MM.1S (cell line): ENCODE measurements at places on chromosomes 1 and 21.

GRCh38 chr1:19846338-19846737 lies 31.3 kb upstream of the RNF186 start:
- H3K27me3 ChIP-seq, result no peaks in the 10 kb centered on the region
- H3K27ac ChIP-seq, result no peak overlapping the region
- no peaks in the 10 kb centered on the region for H3K4me1 ChIP-seq

DNA sequence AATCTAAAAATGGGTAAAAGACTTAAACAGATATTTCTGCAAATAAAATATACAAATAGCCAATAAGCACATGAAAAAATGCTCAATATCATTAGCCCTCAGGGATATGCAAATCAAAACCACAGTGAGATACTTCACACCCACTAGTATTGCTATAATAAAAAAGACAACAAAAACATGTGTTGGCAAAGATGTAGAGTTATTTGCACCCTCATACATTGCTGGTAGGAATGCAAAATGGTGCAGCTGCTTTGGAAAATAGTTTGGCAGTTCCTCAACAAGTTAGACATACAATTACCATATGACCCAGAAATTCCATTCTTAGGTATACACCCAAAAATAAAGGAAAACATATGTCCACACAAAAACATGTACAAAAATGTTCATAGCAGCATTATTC lies 30.2 kb downstream of the ZZZ3 start:
- no peak overlapping the region for H3K27ac ChIP-seq
- no peaks in the 10 kb centered on the region for H3K4me1 ChIP-seq
- H3K27me3 ChIP-seq, result no peaks in the 10 kb centered on the region

- DNase-seq, result no peak
- H3K4me3 ChIP-seq, result no peak overlapping the region
- H3K36me3 ChIP-seq, result no peaks in the 10 kb centered on the region
- H3K4me1 ChIP-seq, result no peaks in the 10 kb centered on the region
These were observed 4.7 kb downstream of the SLC9A1 start for GRCh38 chr1:27150183-27150582.

GRCh38 chr1:241355311-241356010 lies 1.5 kb downstream of the RGS7 start:
- no peak overlapping the region for H3K4me3 ChIP-seq
- no peak for DNase-seq
- H3K4me1 ChIP-seq, result no peaks in the 10 kb centered on the region
- H3K27ac ChIP-seq, result no peak overlapping the region
- H3K36me3 ChIP-seq, result no peaks in the 10 kb centered on the region

- no peak for DNase-seq
- no peak overlapping the region for H3K4me3 ChIP-seq
- no peaks in the 10 kb centered on the region for H3K27me3 ChIP-seq
- H3K36me3 ChIP-seq, result no peaks in the 10 kb centered on the region
These were observed 85.2 kb downstream of the UCHL5 start for GRCh38 chr1:192973988-192974387.

- no peak for DNase-seq
- H3K36me3 ChIP-seq, result no peaks in the 10 kb centered on the region
- H3K4me3 ChIP-seq, result no peak overlapping the region
- no peak overlapping the region for H3K27ac ChIP-seq
- H3K27me3 ChIP-seq, result no peaks in the 10 kb centered on the region
- no peaks in the 10 kb centered on the region for H3K4me1 ChIP-seq
These were observed 407.9 kb downstream of the ZP4 start for GRCh38 chr1:237482777-237483176.

GRCh38 chr1:218760601-218761570 lies 412.8 kb upstream of the LYPLAL1 start:
- DNase-seq, result no peak
- H3K36me3 ChIP-seq, result no peaks in the 10 kb centered on the region
- no peak overlapping the region for H3K4me3 ChIP-seq
- no peak overlapping the region for H3K27ac ChIP-seq

GRCh38 chr1:233253832-233254331 lies 41.6 kb downstream of the PCNX2 start:
- no peaks in the 10 kb centered on the region for H3K4me1 ChIP-seq
- no peak overlapping the region for H3K27ac ChIP-seq
- no peak for DNase-seq
- no peaks in the 10 kb centered on the region for H3K27me3 ChIP-seq
- no peak overlapping the region for H3K4me3 ChIP-seq
- no peaks in the 10 kb centered on the region for H3K36me3 ChIP-seq

GRCh38 chr1:164765557-164765956 lies 206.6 kb downstream of the PBX1 start:
- H3K27ac ChIP-seq, result no peak overlapping the region
- no peaks in the 10 kb centered on the region for H3K27me3 ChIP-seq
- DNase-seq, result no peak
- no peaks in the 10 kb centered on the region for H3K36me3 ChIP-seq
- H3K4me1 ChIP-seq, result peaks cover 33% of the 10 kb centered on the region
- H3K4me3 ChIP-seq, result no peak overlapping the region

DNA sequence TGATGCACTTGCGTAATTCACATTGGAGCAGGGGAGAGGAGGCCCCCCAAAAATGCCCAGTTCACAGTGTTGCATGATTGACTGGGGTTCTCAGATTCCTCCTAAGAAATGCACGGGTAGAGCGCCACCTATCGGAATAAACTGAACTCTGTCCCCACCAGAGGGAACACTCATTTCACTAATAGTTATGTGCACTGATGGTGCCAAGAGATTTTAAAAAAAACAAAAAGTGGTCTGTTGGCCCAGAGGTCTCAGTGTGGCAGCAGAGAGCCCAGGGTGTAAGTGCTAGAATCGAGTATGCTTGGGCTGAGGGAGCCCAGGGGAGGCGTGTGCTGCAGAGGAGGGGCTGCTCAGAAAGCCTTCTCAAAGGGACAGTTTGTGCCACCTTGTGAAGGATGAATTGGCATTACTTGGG lies 6.9 kb downstream of the PINK1 start:
- no peaks in the 10 kb centered on the region for H3K27me3 ChIP-seq
- H3K4me1 ChIP-seq, result no peaks in the 10 kb centered on the region
- no peak overlapping the region for H3K27ac ChIP-seq
- peak; percentile 60 for DNase-seq

DNA sequence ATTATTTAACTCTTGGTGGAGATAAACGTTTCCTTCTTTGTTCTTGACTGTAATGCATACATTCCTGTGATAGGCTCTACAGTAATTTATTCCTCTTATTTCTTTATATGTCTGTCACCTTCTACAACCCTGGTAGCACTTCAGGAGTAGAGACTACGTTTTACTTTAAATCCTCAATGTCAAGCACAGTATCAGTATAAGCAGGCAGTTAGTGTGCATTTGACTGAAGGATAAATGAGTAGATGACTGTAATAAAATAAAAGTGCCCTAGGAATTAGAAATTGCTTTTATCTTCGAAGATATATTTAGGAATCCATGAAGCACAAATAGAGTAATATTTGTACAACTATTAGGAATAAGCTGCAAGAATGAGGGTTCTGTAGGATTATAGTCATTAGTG lies 599.6 kb upstream of the PRMT6 start:
- no peaks in the 10 kb centered on the region for H3K27me3 ChIP-seq
- DNase-seq, result no peak

- no peaks in the 10 kb centered on the region for H3K27me3 ChIP-seq
- H3K27ac ChIP-seq, result peak overlapping the region; percentile 28; the same call in 1 of the 2 replicates
- H3K4me1 ChIP-seq, result 0 out of 2 replicates have a peak, but pooled peaks cover 7% of the 10 kb centered on the region
- no peaks in the 10 kb centered on the region for H3K36me3 ChIP-seq
- no peak for DNase-seq
These were observed 630 bp downstream of the MTF2 start for GRCh38 chr1:93079685-93080141.

DNA sequence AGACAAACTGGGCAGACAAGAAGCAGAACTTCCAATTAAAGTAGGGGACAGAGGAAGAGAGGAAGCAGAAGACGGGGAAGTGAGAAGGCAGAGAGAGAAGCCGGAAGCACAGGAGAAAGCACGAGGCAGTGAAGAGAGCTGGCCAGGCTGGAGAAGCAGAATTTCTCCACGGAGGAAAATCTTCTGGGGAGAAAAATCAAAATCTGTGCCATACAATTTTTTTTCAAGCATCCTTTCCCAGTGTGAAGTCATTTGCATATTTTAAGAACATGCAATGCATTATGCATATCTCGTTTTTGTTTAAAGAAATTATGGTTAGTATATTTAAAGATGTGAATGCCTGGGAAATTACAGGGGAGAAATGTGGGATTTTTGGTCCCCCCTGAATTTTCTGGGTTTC lies 7.3 kb upstream of the CAMK2N1 start:
- no peak overlapping the region for H3K4me3 ChIP-seq
- no peak overlapping the region for H3K27ac ChIP-seq
- DNase-seq, result no peak
- H3K4me1 ChIP-seq, result no peaks in the 10 kb centered on the region
- H3K27me3 ChIP-seq, result peaks cover 54% of the 10 kb centered on the region
- no peaks in the 10 kb centered on the region for H3K36me3 ChIP-seq

DNA sequence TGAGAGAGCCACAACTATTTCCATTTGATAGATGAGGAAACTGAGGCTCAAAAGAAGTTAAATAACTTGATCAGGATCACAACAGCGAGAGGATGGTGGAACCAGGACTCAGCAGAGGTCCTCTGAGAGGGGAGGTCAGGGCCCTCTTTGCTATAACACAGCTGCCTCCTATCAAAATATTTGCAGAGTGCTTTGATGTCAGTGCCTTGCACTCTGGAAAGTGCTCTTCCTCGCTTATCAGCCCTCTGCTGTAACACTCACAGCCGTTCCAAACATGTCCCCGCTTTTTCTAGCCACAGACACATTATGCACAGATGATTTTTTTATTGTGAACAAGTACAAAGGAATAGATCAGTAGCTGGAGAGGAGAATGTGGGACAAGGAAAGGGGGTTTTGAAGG lies 71.8 kb upstream of the ARHGAP29 start:
- DNase-seq, result no peak
- no peak overlapping the region for H3K27ac ChIP-seq
- no peaks in the 10 kb centered on the region for H3K27me3 ChIP-seq
- no peaks in the 10 kb centered on the region for H3K4me1 ChIP-seq
- no peak overlapping the region for H3K4me3 ChIP-seq

DNA sequence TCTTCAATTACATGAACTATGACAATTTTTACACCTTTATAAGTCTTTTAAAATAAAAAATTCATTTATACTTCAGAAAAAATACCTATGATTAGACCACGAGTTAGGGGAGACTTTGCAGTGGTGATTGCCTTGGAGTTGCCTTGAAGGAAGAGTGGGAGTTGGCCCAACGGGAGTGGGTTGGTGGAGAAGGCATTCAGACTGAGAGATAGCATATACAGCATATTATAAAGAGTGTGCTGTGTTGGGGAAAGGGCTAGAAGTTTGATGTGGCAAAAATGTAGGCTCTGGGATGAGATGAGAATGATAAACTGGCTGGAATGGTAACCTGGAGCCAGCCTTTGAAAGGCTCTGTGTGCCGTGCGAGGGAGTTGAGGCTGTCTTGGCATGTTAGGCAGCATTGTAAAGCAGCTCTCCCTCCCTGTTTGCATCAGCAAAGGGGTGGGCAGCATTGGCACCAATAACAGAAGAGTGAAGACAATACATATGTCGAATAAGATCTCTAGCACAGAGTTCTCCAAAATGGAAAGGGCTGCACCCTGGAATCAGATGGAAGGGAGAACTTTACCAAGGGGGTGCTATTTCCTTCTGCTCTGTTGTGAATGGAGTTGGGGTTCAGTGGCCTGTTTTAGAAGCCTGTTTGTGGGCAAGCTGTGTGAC lies 24.4 kb downstream of the MPZL1 start:
- no peaks in the 10 kb centered on the region for H3K4me1 ChIP-seq
- no peaks in the 10 kb centered on the region for H3K27me3 ChIP-seq
- H3K36me3 ChIP-seq, result no peaks in the 10 kb centered on the region

DNA sequence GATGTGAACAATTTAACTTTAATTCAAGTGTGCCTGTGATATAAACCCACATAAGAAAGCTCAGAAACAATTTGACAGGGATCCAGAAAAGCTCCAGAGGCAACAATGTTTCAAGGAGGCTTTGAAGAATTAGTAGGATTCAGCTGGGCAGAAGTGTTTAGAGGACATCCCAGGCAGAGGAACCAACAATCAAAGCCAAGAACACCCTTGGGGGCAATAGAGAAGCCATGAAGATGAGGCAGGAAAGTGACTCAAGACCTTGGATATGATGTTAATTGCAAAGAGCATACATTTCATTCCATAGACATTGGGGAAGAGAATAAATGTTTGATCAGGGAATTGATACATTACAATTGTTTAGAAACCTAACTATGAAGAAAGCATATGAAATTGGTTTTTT lies 280.3 kb downstream of the LTN1 start:
- no peaks in the 10 kb centered on the region for H3K27me3 ChIP-seq
- H3K4me3 ChIP-seq, result no peak overlapping the region
- H3K27ac ChIP-seq, result no peak overlapping the region
- no peak for DNase-seq
- H3K36me3 ChIP-seq, result no peaks in the 10 kb centered on the region
- no peaks in the 10 kb centered on the region for H3K4me1 ChIP-seq

DNA sequence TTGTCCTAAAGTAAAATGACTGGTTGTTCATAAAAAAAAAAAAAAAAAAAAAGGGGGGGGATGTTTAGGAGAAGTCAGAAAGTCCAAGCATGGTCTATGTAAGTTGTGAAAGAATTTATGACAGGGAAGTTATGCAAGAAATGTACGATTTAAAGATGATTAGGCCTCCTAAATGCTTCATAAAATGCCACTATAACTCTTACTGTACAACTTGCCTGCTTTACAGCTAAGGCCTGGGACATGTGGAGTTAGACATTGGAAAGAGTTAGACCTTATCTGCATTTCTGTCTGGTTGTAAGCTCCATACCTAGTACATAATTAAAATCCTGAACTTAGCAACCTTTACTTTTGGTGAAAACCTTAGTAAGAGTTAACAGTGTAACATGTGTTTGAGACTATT lies 150.0 kb downstream of the TPR start:
- H3K27ac ChIP-seq, result no peak overlapping the region
- no peaks in the 10 kb centered on the region for H3K4me1 ChIP-seq
- no peaks in the 10 kb centered on the region for H3K27me3 ChIP-seq
- H3K4me3 ChIP-seq, result no peak overlapping the region
- H3K36me3 ChIP-seq, result no peaks in the 10 kb centered on the region

DNA sequence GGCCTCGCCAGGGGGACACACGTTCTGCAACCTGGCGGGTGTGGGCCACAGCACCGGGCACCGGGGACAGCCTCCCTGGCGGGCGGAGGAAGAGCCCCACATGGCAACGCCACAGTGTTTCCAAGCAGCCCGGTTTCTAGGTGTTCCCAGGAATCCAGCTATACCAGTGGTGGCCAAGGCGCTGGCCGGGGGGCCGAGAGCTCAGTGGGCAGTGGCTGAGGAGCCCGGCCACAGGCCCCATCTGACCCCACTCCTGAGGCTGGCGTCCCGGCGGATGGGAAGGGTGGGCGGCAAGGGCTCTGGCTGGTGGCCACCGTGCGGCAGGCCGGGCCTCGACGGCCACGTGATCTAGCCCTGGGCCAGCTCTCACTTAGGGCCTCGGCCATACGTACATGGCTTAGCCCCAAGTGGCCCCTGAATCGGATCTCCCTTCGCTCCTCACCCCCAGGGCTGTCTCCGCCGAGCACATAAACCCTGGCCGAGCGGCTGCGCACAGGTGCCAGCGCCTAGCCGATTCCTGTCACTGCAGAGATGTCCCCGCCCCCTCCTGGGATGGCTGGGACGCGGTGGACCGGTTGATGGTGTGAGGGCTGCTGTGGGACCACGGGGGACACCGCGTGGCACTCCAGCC lies 68.7 kb downstream of the MORN1 start:
- peaks cover 96% of the 10 kb centered on the region for H3K27me3 ChIP-seq
- no peaks in the 10 kb centered on the region for H3K4me1 ChIP-seq
- no peaks in the 10 kb centered on the region for H3K36me3 ChIP-seq
- no peak overlapping the region for H3K27ac ChIP-seq

- no peaks in the 10 kb centered on the region for H3K36me3 ChIP-seq
- H3K4me3 ChIP-seq, result no peak overlapping the region
- DNase-seq, result no peak
- no peaks in the 10 kb centered on the region for H3K27me3 ChIP-seq
- no peaks in the 10 kb centered on the region for H3K4me1 ChIP-seq
- H3K27ac ChIP-seq, result no peak overlapping the region
These were observed 10.4 kb upstream of the BCAR3 start for GRCh38 chr1:93692026-93692425.
